Stimulated activated CD4-positive, alpha-beta T cell treated with anti-CD3 and anti-CD28 coated beads, Interleukin-2, amount 100 ng/mL, for 24 hours (primary cell): ENCODE measurements at places on chromosomes 13 and 19.

GRCh38 chr13:101730420-101731000, 278.0 kb downstream of the ITGBL1 start:
- DNase-seq: no peak

DNA sequence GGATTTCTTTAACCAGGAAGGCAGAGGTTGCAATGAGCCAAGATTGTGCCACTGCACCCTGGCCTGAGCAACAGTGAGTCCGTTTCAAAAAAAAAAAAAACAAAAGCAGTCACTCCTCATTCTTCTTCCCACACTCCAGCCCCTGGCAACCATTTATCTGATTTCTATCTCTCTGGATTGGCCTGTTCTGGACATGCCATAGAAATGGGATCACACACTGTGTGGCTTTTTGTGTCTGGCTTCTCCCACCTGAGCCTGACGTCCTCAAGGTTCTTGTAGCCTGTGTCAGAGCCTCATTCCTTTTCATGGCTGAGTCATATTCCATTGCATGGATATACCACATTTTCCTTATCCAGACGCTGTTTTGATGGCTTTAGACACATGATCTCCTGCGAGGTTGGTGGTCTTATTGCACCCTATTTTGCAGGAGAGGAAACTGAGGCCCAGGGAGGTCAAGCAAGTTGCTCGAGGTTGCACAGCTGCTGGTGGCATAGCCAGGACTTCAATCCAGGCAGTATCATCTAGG, 15.8 kb upstream of the FEM1A start:
- no peak for DNase-seq

GRCh38 chr13:51815848-51816247, 11.9 kb upstream of the DHRS12 start:
- no peak for DNase-seq

- no peak for DNase-seq
Observed at GRCh38 chr13:24056616-24057137, 103.8 kb upstream of the SPATA13 start.

GRCh38 chr13:108383667-108384066, 114.1 kb downstream of the TNFSF13B start:
- no peak for DNase-seq

GRCh38 chr13:39893808-39894207, 238.3 kb downstream of the COG6 start:
- DNase-seq: no peak

- DNase-seq: peak; percentile 30
Observed at GRCh38 chr19:56141417-56141993, 418 bp downstream of the ZNF444 start.

DNA sequence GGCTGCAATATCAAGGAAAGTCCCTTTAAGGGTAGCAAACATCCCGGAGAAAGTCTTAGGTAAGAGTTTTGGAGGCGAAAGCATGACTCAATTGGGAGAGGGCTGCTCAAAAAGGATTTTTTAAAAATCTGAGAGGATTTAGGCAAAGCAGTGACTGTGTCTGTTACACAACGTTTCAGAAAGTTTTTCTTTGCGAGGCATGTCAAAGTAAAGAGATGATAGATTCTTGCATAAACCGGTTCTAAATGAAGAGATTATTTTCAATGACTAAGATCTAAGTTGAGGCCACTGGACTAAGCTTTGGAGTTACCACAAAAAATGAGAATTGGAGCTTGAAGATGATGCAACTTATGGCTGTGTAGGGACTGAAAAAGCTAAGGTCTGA, 43.7 kb upstream of the ENOX1 start:
- no peak for DNase-seq

GRCh38 chr13:99709134-99709533, 207.9 kb downstream of the TM9SF2 start:
- no peak for DNase-seq

DNA sequence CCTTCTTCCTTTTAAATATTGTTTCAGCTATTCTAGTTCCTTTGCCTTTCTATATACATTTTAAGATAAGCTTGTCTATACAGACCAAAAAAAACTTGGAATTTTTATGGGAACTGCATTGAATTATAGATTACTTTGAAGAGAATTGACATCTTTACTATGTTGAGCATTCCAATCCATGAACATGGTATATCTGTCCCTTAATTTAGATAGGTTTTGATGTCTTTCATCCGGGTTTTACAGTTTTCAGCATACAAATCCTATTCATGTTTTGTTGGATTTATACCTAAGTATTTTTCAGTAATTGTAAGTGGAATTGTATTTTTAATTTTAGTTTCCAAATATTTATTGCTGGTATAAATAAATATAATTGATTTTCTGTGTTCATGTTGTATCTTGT, 12.2 kb upstream of the IFNL1 start:
- no peak for DNase-seq

GRCh38 chr19:42154471-42155323, 22.5 kb upstream of the POU2F2 start:
- no peak for DNase-seq

GRCh38 chr19:4914736-4915501, 5.6 kb downstream of the UHRF1 start:
- peak; percentile 74 for DNase-seq

- no peak for DNase-seq
Observed at GRCh38 chr13:46659413-46660065, 106.6 kb downstream of the LRCH1 start.

DNA sequence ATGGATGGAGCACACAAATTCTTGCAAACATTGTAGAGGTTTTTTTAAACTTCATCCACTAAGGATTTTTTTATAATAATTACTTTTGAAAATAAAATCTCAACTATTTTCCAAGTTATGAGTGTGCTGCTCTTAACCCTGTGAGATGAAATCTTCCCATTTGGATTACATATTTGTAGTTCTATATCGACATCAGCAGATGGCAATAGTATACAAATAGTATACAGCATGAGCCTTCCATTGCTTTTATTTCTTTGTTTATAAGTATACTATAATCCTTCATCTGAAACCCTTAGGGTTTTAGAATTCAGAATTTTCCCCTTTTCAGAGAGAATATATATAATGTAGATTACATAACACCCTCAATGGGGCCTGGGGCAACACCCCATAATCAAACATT, 70.5 kb downstream of the GJA3 start:
- DNase-seq: no peak

GRCh38 chr19:16508546-16508945, 12.4 kb downstream of the C19orf44 start:
- DNase-seq: no peak

- no peak for DNase-seq
Observed at GRCh38 chr13:27360562-27360961, 63.9 kb upstream of the GTF3A start.

- no peak for DNase-seq
Observed at GRCh38 chr19:55377356-55378131, 918 bp downstream of the TMEM190 start.

DNA sequence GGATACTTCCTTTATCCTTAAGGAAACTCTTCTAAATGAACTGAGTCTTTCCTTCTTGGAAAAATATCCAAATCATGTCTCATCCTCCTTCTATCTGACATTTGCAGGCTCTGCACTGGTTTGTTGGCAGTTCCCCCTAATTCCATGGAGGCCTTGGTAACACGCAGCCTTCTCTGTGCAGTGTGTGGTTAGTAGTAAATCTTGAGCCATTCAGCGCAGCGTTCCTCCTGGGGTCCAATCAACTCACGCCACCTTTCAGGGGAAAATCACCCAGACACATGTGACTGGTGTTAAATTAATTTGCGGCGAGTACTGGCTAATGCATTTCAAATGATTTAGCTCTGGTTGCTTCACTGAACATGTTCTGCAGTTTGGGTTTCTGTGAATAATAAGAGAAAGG, 21.0 kb upstream of the CBY2 start:
- DNase-seq: no peak

DNA sequence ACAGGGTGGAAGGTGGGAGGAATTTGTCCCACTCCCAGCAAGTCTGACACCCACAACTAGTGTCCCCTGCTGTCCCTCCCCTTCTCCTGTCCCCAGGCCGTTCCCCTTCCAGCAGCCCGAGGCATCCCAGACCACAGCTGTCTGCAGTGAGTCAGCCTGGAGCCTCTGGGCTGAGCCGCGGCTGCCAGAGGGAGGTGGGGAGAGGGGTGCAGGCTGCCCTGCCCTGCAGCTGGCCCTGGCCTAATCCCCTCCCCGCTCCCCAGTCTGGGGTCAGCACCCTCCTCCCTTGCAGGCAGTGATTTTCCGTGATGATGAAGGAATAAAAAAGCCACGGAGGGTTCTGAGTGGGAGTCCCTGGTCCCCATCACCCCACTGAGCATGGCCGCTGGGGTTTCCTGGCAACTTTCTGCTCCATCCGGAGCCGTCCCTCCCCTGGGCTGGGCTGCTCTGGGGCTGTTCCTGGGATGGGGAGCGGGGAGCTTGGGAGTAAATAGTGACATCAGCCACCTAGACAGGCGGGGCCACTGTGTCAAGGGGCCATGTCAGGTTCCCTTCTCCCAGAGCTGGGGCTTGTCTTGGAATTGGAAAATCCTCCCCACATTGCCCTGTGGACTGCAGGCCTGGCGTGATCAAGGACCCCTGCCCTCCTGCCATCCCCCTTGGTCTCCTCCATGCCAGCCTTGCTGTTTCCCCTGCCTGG, 16.8 kb downstream of the SPC24 start:
- no peak for DNase-seq

DNA sequence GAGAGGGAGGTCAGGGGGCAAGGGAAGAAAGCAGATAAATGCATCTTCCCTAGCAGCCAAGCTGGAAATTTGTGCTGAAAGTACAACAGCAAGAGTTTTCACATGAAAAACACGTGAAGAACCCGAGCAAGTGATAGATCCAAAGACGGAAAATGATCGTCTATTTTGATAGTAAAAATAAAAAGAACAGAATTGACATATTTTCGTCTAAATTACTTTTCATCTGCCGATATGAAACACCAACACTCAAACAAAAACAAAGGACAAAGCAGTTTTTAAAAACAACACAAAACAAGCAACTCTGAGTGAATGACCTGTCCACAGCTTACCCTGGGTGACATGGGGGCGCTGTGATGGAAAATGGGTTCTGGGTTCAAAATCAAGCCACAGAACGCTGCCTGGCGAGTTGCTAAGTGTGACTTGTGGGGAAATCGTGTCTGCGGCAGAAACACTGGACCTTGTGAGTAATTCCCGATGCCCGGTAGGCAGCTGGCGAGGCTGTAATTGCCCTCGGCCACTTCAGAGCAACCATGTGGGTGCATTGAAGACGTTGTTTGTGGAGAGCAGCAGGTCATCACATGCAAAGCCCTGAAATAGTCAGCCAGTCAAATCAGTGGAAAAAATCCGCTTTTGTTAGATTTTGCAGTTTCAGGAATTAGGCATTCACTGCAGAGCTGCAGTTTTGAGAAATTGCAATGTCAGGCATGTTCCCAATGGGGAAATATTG, 7.4 kb downstream of the SOX1 start:
- no peak for DNase-seq

DNA sequence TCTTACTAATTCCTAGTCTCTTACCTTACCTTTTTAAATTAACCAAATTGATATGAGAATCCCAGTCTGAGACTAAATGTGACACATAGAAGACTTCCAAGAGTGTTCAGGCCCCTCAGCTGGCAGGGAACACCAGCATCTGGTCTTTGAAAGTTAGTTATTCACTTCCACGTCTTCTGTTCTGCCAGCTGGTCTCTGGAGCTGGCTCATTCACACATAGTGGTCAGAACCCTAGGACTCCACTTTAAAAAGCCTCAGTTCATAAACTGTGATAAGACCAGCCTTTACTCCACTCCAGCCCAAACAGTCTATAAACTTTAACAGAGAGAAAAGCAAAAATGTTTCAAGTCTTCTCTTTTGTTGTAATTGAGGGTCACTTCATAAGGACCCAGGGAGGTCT, 263.0 kb downstream of the DCT start:
- DNase-seq: no peak

DNA sequence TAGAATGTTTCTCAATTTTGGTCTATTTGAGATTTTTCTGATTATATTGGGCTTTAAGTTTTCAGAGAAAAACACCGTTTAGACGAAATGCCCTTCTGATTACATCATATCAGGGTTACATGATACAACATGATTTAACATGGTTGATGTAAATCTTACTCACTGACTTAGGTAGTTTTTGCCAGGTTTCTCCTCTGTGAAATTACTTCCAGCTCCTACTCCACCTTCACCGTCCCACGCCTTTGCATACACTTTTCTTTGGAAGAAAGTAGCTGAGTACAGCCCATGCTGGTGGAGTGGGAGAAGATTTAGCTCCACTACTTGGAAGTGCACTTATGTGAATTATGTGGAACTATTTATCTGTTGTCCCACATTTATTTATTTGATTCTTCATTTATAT, 433.2 kb upstream of the KLHL1 start:
- DNase-seq: no peak

DNA sequence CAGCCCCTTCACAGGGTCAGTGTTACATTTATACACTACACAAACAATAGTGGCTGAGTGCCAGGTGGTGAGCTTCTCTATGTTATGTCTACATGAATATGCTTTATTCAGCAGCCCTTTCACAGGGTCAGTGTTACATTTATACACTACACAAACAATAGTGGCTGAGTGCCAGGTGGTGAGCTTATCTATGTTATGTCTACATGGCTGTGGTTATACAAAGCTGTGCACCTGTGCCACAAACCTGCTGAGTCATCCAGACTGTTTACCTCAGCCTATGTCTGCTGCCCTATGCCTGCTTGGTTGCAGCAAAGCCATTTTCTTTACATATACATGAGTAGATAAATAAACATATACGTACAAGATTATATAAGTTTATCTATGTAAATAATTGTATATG, 76.5 kb downstream of the ZNF726 start:
- no peak for DNase-seq

GRCh38 chr19:765179-765738, 14.3 kb downstream of the MISP start:
- DNase-seq: no peak

GRCh38 chr19:54124393-54124792, 8.8 kb downstream of the PRPF31 start:
- DNase-seq: no peak

GRCh38 chr13:110368408-110368807, 61.3 kb downstream of the COL4A2 start:
- no peak for DNase-seq

DNA sequence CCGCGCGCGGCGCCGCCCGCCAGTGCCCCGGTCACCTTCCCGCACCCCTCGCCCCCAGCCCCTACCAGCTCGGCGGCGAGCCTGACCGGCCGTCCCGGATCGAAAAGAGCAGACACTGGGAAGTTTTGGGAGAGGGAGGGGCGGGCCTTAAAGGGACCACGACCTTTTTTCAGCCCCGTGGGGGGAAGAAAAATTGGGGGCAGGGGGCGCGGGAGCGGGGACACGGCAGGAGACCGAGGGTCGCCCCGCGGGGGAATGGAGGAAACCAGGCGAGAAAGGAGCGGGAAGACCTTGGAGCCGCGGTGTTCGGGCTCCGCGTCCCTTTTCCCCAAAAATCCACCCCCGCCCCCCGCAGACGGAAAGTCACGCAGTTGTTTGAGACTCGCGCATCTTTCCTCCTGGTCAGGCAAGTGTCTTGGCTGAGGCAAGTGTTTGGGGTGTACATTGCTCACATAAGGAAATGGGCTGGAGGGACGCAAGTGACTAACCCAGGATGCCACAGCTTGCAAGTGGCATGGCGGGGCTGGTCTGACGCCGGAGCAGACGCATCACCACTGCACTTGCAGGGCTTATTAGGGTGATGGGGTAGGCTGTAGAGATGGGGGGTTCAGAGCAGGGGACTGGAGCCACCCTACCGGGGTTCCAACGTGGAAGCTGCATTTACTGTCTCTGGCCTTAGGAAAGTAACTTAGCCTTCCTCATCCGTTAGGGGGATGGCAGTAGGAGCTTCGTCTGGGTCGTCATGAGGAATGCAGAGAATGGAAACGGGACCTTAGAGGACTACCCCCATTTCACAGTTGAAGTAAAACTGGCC, 2.7 kb upstream of the HNRNPL start:
- peak; percentile 67 for DNase-seq

- no peak for DNase-seq
Observed at GRCh38 chr19:3580156-3580934, 4.9 kb upstream of the GIPC3 start.
